ENCODE measurements at places on chromosomes 7 and 10.
A peak's percentile ranks its signal among the peaks of the same experiment; 100 is the strongest.

DNA sequence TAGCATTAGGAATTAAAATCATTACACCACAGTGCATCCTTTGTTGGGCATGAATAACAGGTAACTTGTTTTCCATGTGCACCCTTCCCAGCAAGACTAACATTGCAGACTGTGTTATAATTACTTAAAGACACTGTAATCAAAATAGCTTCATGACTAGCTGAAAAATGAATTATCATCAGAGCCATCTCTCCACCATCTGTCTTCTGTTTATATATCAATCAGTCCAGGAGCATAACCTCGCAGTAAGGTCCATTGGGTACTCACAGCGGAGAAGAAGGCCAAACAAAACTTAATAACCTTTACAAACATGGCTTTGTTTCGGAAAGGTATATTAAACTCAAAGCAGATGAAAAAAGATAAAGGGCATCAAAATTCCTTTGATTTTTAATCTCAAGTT lies 90.6 kb downstream of the ODAD2 start:
- no peak for DNase-seq

DNA sequence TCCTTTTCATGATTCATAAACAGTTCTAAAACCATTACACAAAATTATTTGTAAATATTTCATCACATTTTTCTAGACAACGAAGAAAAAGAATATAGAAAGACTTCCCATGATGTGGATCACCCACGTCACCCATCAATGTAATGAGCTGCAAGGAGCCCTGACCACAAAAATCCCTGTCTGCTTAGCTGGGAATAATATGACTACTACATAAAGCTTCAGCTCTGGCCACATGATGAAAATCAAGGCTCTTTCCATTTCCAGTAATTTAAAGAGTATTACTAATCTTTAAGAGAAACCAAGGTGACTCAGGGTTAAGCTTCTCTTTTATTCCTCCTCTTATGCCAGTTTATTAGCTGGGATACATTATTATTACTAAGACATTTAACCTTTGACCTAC lies 180.8 kb upstream of the CACNA2D1 start:
- peak; percentile 90 for DNase-seq

- no peak for DNase-seq
Measured at GRCh38 chr7:73885975-73886798, 25.2 kb downstream of the TMEM270 start.

DNA sequence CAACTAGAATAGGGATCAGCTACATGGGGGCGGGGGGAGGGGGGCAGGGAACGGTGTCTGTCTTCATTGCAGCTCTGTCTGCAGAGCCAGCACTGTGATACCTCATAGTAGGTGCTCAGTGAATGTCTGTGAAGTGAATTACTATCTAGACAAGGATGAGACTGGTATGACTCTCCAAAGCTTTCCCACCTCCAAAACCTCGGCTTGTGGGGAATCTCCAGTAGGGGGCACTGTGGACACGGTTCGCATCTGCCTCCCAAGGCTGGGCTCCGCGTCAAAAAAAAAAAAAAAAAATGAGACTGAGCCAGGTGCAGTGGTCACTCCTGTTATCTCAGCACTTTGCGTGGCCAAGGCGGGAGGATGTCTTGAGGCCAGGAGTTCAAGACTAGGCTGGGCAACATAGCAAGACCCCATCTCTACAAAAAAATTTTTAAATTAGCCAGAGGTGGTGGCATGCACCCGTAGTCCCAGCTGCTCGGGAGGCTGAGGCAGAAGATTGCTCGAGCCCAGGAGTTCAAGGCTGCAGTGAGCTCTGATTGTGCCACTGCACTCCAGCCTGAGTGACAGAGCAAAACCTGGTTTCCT lies 9.6 kb downstream of the TRIM56 start:
- DNase-seq = no peak

GRCh38 chr10:130360826-130361311 lies 224.7 kb downstream of the GLRX3 start:
- no peak for DNase-seq

DNA sequence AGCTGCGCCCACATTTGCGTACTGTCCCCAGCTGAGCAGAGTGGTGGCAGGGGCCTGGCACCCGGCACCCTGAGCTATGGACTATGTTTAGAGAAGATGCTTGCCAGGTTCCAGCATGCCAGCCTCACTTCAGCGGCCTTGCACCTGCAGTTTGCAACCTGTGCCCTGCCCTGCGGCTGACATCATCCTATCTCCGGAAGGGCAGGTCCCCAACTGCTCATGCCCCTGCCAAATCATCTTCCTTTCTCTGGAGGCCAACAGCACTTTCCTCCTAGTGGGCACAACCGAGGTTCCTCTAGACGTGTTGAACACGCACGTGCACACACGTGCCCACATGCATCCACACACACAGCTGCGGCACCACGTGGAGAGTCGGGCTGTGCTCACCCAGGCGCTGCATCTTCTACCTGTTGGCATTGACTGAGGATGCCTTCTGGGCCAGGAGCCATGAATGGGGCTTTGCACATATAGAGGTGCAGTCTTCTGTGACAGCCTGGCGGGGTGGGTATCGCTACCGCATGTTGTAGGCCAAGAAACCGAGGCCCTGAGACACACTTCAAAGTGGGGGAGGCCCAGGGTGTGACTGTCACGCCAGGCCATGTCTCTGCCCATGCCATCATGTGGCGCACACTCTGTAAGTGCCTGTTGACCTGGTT lies 24.5 kb downstream of the CNPY1 start:
- DNase-seq = no peak

All from AG04449 (cell line).